ENCODE measurements at places on chromosomes 12 and 14.

GRCh38 chr14:22793976-22794375, 21.3 kb downstream of the SLC7A7 start:
- DNase-seq = no peak

GRCh38 chr12:32843528-32844095, 53.0 kb downstream of the PKP2 start:
- DNase-seq = no peak

DNA sequence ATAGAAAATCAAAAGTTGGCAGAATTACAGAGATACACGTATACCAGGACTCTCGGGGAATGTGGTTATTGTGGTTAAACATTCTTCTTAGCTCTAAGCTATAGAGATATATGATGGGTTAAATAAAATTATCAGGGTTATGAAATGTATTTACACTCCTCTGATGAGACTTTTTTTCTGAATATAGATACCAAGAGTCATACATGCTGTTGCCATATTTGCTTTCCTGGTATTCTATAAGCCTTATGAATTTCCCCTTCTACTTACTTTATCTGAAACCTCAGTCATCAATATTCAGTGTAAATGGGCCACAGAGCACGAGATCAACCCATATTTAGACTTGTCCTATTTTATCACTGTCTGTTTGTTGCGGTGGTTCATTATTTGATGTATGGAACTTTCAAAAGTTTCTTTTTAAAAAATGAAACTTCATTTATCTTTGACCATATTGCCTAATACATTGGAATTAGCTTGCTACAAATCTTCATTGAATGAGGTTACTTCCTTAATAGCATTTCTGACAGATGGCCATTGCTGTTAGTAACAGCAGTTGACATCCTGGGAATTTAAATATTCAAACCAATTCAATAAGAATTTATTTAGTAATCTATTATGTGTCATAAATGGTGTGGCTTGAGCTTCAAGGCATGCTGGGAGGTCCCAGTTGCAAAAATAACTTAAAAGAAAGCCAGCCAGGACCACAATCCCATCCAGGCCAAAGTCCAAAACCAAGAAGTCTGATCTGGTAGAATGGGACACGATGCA, 393.5 kb downstream of the PCNX1 start:
- DNase-seq = no peak

- no peak for DNase-seq
Observed at GRCh38 chr14:22919601-22919921, 612 bp upstream of the RBM23 start.

GRCh38 chr14:63032641-63033040, 12.6 kb downstream of the KCNH5 start:
- DNase-seq = no peak

- DNase-seq = no peak
Observed at GRCh38 chr12:113852695-113853490, 113.2 kb downstream of the RBM19 start.

DNA sequence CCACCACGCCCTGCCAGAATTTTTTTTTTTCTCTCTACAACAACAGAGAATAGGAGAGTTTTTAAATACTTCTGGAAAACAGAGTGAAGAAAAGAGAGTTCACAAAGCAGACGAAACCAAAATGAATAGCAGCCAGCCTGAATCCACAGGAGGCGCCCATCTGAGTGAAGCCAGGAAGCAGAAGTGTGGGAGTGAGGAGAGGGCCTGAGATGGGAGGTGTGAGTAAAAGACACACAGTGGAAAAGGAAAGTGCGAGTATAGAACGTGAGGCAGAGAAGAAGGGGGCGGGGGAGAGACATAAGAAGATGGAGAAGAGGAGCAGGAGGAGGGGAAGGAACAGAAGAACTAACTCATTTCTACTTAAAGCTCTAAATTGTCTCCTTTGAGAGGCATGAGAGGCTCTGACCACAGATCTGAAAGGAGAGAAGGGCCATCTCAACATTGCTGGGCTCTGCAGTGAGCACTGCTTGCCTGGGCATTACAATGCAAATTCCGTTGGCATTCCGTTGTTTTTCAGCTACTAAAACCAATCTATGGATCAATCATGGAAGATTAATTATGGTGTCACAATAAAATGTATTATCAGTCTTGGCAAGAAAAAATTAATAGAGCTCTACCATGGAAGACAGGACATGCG, 140.1 kb upstream of the CPSF6 start:
- no peak for DNase-seq

GRCh38 chr14:49159081-49159480, 427.1 kb downstream of the RPS29 start:
- DNase-seq = no peak

DNA sequence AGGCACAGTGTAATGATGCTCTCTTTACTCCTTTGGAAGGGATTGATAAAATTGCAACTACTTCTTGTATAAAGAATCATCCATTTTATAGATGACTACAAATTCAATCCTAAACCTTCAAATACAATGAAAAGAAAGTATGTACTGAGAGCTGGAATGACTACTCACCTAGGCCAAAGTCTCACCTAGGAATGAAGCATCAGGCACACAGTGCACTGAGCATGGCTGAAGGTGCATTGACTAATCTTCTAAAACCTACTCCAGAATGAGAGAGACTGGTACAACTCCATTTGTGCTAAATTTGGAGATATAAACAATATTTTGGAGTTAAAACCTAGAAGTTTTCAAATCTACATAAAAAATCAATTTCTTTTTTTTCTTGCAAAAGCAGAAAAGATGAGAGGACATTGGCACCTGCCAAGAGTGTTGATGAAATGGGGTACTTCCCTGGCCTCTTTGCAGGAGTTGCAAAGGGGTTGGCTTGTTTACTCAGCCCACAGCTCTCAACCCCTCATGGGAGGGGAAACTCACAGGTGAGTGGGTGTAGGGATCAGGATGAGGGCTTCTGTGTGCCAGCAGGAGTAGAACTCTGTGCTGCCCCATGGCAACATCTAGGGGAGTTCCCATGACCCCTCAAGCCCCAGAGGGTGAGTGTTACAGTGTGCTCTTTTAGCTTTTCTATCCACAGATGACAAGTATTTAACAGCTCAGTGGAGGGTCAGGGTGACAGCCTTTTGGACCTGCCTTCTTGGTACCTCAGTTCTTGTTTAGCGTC, 31.3 kb downstream of the CLECL1 start:
- DNase-seq = no peak

- no peak for DNase-seq
Observed at GRCh38 chr12:106773286-106774004, 1.0 kb upstream of the RIC8B start.

DNA sequence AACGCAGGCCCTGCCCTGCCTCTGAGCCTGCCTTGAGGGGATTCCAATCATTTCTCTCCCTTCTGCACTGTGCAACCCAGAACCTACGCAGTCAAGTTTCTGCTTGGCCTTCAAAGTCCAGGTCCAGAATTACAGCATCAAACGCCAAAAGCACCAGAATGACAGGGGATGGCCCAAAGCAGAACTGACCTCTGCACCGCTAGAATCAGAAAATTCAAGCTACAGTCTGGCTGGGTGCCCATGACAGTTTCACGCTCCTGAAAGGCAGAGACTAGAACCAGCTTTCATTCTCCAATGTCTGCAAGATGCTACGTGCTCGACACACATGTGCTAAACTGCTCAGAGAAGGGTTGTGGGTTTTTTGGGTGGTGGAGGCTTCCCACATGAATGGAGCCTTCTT, 4.1 kb downstream of the CLMN start:
- DNase-seq = no peak

DNA sequence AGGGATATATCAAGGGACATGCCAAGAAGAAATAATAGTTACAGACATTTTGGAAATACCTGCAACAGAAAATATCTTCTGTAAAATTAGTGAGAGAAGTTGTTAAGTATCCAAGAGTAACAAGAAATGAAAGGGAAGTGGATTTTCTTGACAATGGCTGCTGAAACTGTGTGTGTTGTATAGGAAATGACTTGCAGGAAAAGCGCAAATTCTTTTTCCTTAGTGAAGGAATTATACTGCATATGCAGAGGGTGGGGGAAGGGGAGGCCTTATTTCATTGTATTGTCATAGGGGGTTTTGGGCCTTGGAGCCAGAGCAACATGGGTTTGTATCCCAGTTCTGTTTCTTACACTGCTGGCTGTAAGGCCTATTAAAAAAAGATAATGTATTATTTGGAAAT, 84.4 kb upstream of the DDHD1 start:
- no peak for DNase-seq

GRCh38 chr12:1803736-1804135, 16.6 kb upstream of the LRTM2 start:
- no peak for DNase-seq

- DNase-seq = no peak
Observed at GRCh38 chr14:91987192-91987591, 39.7 kb upstream of the FBLN5 start.

- DNase-seq = no peak
Observed at GRCh38 chr14:49396801-49397200, 189.4 kb downstream of the RPS29 start.

DNA sequence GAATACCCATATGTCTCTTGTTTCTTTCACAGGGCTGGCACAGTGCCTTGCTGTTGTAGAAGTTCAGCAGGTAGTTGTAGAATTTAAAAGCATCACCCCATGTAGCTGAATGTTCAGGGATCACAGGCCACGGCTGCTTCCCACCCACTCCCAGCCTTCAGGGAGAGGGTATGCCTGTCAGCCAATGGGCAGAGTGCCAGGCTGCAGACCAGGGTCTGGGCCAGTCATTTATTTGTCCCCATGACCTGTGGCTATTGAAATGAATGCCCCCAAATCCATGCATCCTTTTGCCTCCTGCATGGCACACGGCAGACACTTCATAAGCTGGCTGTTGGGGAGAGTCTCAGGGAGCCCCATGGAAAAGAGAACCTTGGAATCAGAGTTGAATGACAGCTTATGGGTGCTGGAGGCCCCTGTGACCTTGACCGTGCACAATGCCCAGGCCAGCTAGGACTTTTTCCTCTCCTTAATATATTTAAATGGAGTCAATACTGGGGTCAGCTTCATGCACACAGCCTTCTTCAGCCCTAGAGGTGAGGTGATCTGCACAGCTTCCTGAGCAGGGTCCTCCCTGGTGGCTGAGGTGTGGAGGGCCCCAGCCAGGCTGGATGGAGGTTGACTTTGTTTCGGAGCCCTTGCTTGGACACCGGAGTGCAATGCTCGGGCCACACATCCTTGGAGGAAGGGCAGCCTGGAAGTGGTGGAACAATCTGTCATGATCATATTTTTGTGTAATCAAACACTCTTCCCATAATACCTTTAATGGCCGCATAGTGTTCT, 45.3 kb downstream of the PRMT8 start:
- no peak for DNase-seq

DNA sequence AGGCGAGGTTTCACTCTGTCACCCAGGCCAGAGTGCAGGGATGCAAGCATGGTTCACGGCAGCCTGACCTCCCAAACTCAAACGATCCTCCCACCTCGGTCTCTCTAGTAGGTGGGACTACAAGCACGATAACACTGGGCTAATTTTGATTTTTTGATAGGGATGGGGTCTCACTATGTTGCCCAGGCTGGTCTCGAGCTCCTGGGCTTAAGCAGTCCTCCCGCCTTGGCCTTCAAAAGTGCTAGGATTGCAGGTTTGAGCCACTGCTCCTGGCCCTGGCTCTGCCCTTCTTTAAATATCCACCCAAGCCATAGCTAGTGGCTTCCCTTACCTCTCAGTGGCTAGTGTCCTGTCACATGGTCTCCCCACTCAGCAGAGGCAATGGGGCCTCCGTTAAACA, 17.8 kb downstream of the SFSWAP start:
- no peak for DNase-seq

- DNase-seq = no peak
Observed at GRCh38 chr12:27229367-27229766, 14.7 kb upstream of the STK38L start.

- no peak for DNase-seq
Observed at GRCh38 chr12:20472102-20472782, 103.9 kb downstream of the PDE3A start.

- no peak for DNase-seq
Observed at GRCh38 chr12:106585521-106586277, 2.9 kb downstream of the RFX4 start.

GRCh38 chr14:62269204-62269603, 507.0 kb downstream of the SNAPC1 start:
- no peak for DNase-seq

DNA sequence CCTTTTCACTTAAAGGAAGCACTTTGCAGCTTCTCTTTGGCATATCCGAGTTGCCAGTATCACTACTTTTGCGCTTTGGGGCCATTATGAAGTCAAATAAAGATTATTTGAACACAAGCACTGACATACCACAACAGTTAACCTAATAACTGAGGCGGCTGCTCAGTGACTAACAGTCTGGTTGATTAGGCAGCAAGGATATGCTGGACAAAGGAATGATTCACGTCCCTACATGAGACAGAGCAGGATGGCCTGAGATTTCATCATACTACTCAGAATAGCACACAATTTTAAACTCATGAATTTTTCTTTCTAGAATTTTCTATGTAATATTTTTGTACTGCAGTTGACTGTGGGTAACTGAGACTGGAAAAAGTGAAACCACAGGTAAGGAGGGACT, 56.9 kb upstream of the E2F7 start:
- no peak for DNase-seq

GRCh38 chr14:50864946-50865345, 6.9 kb upstream of the ABHD12B start:
- no peak for DNase-seq

- no peak for DNase-seq
Observed at GRCh38 chr14:63874223-63874622, 21.4 kb downstream of the SYNE2 start.

- DNase-seq = no peak
Observed at GRCh38 chr14:65351493-65352194, 60.9 kb upstream of the FUT8 start.

DNA sequence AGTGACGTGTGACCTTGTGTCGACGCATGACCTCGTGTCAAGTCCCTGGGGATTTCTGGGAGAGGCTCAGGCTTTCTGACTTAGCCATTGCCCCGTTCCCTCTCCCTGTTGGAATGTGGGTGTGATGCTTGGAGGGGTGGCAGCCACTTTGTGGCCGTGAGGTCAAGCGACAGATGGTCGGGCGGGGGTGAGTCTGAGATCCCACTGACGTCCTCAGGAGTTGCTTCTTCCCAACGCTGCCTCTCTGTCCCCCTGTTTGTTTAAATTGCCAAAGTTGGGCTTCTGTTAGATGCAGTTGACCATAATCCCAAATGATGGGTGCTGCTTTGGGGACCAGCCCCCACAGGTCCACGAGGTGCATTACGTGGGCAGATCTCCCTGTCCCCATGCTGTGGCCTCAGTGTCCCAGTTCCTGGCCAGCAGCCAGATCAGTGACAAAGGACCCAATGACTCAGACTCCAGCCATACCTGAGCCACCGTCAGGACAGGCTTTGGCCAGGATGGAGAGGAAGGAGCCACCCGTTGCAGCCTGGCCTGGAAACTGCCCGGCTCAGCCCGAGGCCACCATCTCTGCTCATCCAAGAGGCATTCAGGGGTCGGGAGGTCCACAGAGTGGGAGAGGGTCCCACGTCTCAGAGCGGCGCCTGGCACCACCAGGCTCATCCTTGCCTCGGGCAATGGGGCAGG, 34.4 kb upstream of the GALNT9 start:
- DNase-seq = peak; percentile 39

DNA sequence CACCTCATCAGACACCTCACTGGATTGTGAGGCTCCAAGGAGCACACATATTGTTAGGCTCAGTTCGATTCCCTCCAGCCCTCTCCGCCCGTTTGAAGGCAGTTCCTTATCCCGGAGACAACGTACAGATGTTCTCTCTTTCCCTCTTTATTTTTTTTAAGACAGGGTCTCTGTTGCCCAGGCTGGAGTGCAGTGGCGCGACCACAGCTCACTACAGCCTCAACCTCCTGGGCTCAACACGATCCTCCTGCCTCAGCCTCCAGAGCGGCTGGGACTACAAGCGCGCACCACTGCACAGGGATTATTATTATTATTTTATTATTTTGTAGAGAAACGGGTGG, 718 bp upstream of the TROAP start:
- DNase-seq = no peak

- DNase-seq = no peak
Observed at GRCh38 chr12:34188974-34189373, 166.7 kb downstream of the ALG10 start.
